ENCODE measurements at places on chromosomes 4 and X.
A peak's percentile ranks its signal among the peaks of the same experiment; 100 is the strongest.

GRCh38 chr4:112673686-112674085 is 36.7 kb downstream of the LARP7 start:
- no peaks in the 10 kb centered on the region for H3K36me3 ChIP-seq
- H3K4me1 ChIP-seq: peaks cover 6% of the 10 kb centered on the region
- no peaks in the 10 kb centered on the region for H3K27me3 ChIP-seq
- H3K4me3 ChIP-seq: no peak overlapping the region
- no peak overlapping the region for H3K27ac ChIP-seq
- DNase-seq: no peak

DNA sequence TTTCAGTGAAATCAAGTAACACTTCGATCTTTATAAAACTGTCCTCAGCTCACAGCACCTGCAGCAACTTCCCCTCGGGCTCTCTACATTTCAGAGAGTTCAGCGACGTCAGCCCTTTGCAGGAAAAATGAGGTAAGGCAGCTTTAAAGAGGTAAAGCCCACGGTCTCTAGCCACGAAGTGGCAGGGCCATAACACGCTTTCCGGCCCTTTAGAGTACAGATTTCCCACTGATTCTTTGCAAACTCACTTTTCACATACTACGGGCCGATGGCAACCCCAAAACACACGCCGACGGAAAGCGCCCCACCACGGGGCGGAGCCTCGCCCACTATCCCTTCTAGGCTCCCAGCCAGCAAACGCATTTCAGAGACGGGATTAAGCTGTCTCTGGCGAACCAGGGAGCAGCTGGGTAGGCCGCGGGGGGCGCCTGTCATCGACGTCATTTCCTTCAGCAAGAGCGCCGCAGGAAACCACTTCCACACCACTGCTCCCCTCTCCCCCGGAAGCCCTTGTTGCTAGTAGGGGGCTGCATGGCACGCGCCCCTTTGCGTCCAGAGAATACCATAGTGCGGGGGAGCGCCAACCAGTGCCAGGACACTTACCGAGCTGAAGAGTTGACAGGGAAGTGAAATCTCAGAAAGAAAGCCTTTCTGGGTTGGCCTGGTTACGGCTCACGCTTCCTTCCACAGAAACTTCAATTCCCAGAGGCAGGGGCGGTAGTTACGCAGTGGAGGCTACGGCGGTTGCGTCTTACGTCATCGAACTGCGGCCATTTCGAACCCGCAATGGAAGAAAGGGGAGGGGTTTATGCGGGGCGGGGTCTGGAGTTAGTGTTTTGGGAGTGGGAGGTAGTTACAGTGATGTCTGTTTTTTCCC is at the start of gene TRMT10A:
Gene TRMT10A, minus strand, starts transcription at position 730 of the 877 bp plus-strand sequence. CDS start 4,701 bp downstream, outside the sequence.
- H3K4me3 ChIP-seq: peak within 1 kb of the TSS; percentile 99
- H3K4me1 ChIP-seq: peaks cover 27% of the 10 kb centered on the region
- H3K27me3 ChIP-seq: peaks cover 6% of the 10 kb centered on the region
- H3K27ac ChIP-seq: peak within 1 kb of the TSS; percentile 100
- H3K36me3 ChIP-seq: no peaks in the 10 kb centered on the region

GRCh38 chr4:64353904-64354303 is 55.3 kb downstream of the TECRL start:
- no peaks in the 10 kb centered on the region for H3K36me3 ChIP-seq
- H3K4me3 ChIP-seq: no peak overlapping the region
- H3K27ac ChIP-seq: no peak overlapping the region
- H3K4me1 ChIP-seq: no peaks in the 10 kb centered on the region
- no peak for DNase-seq

GRCh38 chr4:137738375-137738990 is 206.2 kb upstream of the PCDH18 start:
- H3K27me3 ChIP-seq: no peaks in the 10 kb centered on the region
- H3K36me3 ChIP-seq: no peaks in the 10 kb centered on the region
- H3K27ac ChIP-seq: no peak overlapping the region
- no peaks in the 10 kb centered on the region for H3K4me1 ChIP-seq
- no peak overlapping the region for H3K4me3 ChIP-seq

DNA sequence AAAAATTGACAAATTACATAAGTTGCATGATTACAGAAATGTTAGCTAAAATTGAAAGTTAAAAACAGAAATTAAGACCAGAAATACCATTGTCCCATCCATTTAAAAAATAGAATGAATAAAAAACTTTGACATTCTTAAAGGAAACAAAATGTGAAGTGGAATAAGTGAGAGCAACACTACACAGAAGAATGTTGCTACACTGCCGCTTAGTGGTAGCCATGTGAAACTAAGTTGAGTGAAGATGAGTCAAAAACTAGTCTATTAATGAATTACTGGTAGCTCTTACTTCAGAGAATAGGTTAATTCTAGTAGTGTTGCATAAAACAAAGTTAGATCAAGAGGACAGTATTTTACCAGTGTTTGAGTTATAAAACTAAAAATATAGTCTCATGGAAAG is 571.0 kb upstream of the KLHL4 start:
- no peak overlapping the region for H3K27ac ChIP-seq
- no peak overlapping the region for H3K4me3 ChIP-seq
- H3K36me3 ChIP-seq: no peaks in the 10 kb centered on the region

DNA sequence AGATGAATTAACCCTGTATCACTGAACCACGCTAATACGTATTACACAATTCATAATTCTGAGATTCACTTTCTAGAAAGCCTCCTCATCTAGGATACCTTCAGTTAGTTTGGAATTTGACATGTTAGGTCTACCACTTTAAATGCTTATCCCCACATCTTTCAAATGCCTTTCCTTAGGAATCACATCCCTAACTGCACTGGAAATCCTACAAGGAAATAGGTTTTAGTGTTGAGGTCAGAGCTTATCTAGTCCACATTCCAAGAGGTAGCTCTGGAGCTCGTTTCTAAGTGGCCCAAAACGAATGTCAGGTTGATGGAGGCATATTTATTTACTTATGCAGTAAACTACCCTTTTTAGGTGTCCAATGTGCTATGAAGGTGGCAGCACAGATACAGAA is 18.0 kb downstream of the PDHA1 start:
- no peaks in the 10 kb centered on the region for H3K27me3 ChIP-seq
- no peak for DNase-seq

DNA sequence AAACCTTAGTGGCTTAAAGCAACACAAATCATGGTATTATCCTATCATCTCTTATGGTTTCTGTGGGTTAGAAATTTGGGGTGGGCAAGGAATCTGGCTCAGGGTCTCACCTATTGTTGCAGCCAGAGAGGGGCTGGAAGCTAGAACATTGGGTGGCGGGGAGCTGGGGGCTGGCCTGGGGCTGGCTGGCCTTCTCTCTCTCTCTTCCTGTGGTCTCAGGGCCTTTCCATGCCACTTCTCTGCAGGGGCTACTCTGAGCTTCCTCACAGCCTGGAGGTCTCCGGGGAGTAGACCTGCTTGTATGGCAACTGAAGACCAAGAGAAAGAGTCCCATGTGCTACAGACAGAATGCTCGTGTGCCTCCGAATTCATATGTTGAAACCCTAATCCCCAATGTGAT is 10.7 kb upstream of the XPNPEP2 start:
- no peak for DNase-seq
- H3K36me3 ChIP-seq: no peaks in the 10 kb centered on the region
- H3K4me3 ChIP-seq: no peak overlapping the region
- no peaks in the 10 kb centered on the region for H3K27me3 ChIP-seq
- no peak overlapping the region for H3K27ac ChIP-seq

DNA sequence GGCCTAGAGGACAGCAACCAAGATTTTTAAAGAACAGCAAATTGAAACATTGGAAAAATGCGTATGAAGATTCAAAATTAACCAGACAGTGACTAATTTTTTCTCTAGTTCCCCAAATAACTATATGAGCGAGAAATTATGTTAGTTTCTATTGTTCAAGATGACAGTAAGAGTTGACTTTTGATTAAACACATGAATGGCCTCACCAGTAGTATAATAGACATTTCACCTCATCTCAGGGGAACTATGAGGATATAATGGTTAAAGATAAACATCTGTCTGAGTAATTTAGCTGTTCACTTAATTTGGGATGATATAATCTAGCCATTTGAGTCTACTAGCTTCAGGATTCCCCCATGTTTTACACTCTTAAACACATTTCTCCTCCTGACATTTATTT is 380.9 kb upstream of the NWD2 start:
- H3K4me1 ChIP-seq: no peaks in the 10 kb centered on the region
- H3K27ac ChIP-seq: no peak overlapping the region
- no peaks in the 10 kb centered on the region for H3K36me3 ChIP-seq
- no peak for DNase-seq
- H3K27me3 ChIP-seq: no peaks in the 10 kb centered on the region

- H3K36me3 ChIP-seq: peaks cover 21% of the 10 kb centered on the region
- peaks cover 12% of the 10 kb centered on the region for H3K4me1 ChIP-seq
- H3K27ac ChIP-seq: no peak overlapping the region
- DNase-seq: no peak
These were observed 17.6 kb downstream of the PIR start for GRCh38 chrX:15475486-15475885.

- peaks cover 5% of the 10 kb centered on the region for H3K4me1 ChIP-seq
- H3K36me3 ChIP-seq: peaks cover under 1% of the 10 kb centered on the region
- no peak overlapping the region for H3K4me3 ChIP-seq
- DNase-seq: no peak
- H3K27me3 ChIP-seq: peaks cover 14% of the 10 kb centered on the region
These were observed 64.7 kb upstream of the RPL34 start for GRCh38 chr4:108555701-108556100.

DNA sequence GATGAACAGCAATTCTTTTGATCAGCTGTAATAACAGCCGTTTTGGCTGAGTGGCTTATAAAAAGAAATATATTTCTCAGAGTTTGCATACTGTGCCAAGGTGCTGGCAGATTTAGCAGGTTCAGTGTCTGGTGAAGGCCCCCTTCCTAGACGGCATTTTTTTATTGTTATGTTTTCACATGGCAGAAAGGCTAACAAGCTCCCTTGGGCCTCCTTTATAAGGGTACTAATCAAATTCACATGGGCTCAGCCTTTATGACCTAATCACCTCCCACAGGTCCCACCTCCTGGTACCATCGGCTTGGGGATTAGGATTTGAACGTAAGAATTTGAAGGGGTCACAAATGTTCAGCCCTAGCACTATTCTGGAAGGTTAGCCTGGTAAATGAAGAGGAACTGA is 431.9 kb downstream of the SPOCK3 start:
- DNase-seq: no peak
- no peaks in the 10 kb centered on the region for H3K4me1 ChIP-seq
- no peaks in the 10 kb centered on the region for H3K36me3 ChIP-seq
- H3K27me3 ChIP-seq: no peaks in the 10 kb centered on the region
- no peak overlapping the region for H3K27ac ChIP-seq
- no peak overlapping the region for H3K4me3 ChIP-seq
